ENCODE measurements at places on chromosomes 6 and 20. TPM values are rescaled to one million over a fixed set of nuclear protein-coding genes. Genes with fewer than 3 reads are reported as not detected.

- DNase-seq, result peak; percentile 34
These were observed 4.4 kb downstream of the AMD1 start for GRCh38 chr6:110878751-110879522.

DNA sequence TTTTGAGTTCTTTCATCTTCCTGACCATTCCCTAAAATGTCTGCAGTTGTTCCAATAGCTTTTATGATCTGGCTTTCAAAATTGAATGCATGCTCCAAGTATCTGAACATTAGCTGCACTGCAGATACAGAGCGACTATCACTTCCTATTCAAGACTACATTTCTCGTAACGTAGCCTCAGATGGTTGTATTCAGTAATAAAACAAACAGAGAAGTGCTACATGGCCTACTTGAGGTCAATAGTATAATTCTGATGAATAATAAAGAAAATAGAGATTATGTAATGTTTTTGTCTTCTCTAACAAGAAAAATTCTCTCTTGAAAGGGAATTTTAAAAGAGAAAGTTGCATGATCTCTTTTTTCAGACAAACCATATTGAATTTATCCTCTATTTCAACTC lies 333.9 kb upstream of the IRAK1BP1 start:
- no peak for DNase-seq

- DNase-seq, result no peak
These were observed 307.7 kb downstream of the ARHGAP18 start for GRCh38 chr6:129402244-129402643.

- no peak for DNase-seq
These were observed 79.8 kb upstream of the FAM184A start for GRCh38 chr6:119158057-119158848.

GRCh38 chr6:122416825-122417224 lies 17.4 kb downstream of the HSF2 start:
- DNase-seq, result no peak

HRH3 gene
- not detected for total RNA-seq
